Smooth muscle cell of the pulmonary artery (primary cell): ENCODE measurements at places on chromosomes 4 and X. TPM values are rescaled to one million over a fixed set of nuclear protein-coding genes. Genes with fewer than 3 reads are reported as not detected.

TLR8 gene
- not detected in 2 replicates for total RNA-seq

TRIM75 gene
- not detected in 2 replicates for total RNA-seq

HSFX2 gene
- total RNA-seq, result 0.72 TPM in 1 of 2 replicates, not detected in the other

FMR1 gene
- 16.4 and 23.1 TPM in 2 replicates for total RNA-seq

TCEAL7 gene
- 19.9 and 31.7 TPM in 2 replicates for total RNA-seq

TTC29 gene
- total RNA-seq, result not detected in 2 replicates

TMSB15B gene
- 1.3 and 1.5 TPM in 2 replicates for total RNA-seq

CT45A10 gene
- total RNA-seq, result not detected in 2 replicates

SUPT20HL2 gene
- not detected in 2 replicates for total RNA-seq

GATA1 gene
- total RNA-seq, result not detected in 2 replicates

VGLL1 gene
- not detected in 2 replicates for total RNA-seq

CNGA1 gene
- 0.46 and 4.5 TPM in 2 replicates for total RNA-seq

S100P gene
- not detected in 2 replicates for total RNA-seq

RGN gene
- total RNA-seq, result 4.5 and 4.7 TPM in 2 replicates

DIPK2B gene
- total RNA-seq, result under 0.01 TPM in 1 of 2 replicates, not detected in the other

TMEM31 gene
- total RNA-seq, result not detected in 2 replicates

HOPX gene
- total RNA-seq, result 0.26 and 0.50 TPM in 2 replicates

SSX4 gene
- total RNA-seq, result not detected in 2 replicates

USP27X gene
- 3.4 and 3.9 TPM in 2 replicates for total RNA-seq

BTC gene
- total RNA-seq, result 0.30 and 0.78 TPM in 2 replicates

SPANXA2 gene
- total RNA-seq, result not detected in 2 replicates

SHROOM3 gene
- 12.6 and 13.7 TPM in 2 replicates for total RNA-seq
